Uterus (tissue), 4 donors: ENCODE measurements at places on chromosomes 6 and 20.

DNA sequence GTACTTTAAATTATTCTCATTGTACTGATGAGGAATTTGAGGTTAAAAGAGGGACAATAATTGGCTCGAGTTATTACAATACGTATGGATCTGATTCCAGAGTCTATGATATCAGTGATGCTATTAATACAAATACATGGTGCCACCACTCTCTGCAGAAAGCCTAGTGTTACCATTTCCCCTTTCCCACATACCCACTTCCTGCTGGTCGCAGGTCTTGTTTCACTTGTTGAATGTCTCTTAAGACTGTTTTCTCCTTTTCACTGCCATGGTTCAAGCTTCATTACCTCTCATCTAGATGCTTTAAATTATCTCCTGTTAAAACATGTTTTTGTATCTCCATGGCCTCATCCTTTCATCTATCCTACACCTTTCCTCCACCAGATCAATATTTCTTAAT lies 62.0 kb downstream of the FHL5 start:
- no peaks in the 10 kb centered on the region for H3K36me3 ChIP-seq
- DNase-seq: no peak
- no peaks in the 10 kb centered on the region for H3K27me3 ChIP-seq
- no peaks in the 10 kb centered on the region for H3K4me1 ChIP-seq
- no peak overlapping the region for H3K4me3 ChIP-seq
- no peak overlapping the region for H3K27ac ChIP-seq

DNA sequence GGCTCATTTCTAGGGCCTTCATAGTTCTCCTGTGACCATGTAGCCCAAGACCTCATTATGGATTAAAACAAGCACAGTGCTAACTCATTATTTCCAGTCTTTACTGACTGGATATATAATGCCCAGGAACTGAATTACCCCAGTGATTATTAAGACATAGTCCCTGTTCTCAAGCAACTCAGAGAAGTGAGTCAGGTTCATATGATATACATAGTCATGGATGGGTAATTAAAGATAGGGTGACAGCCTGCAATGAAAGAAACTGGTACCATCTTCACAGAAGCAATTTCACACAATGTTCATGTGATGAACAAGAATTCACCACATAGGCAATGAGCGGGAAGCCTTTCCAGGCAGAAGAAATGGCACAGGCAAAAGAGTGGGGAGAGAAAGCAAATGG lies 3.5 kb downstream of the TRIM27 start:
- no peaks in the 10 kb centered on the region for H3K27me3 ChIP-seq
- H3K4me3 ChIP-seq: no peak overlapping the region
- H3K4me1 ChIP-seq: peaks cover 6% of the 10 kb centered on the region
- no peak for DNase-seq
- H3K36me3 ChIP-seq: no peaks in the 10 kb centered on the region

DNA sequence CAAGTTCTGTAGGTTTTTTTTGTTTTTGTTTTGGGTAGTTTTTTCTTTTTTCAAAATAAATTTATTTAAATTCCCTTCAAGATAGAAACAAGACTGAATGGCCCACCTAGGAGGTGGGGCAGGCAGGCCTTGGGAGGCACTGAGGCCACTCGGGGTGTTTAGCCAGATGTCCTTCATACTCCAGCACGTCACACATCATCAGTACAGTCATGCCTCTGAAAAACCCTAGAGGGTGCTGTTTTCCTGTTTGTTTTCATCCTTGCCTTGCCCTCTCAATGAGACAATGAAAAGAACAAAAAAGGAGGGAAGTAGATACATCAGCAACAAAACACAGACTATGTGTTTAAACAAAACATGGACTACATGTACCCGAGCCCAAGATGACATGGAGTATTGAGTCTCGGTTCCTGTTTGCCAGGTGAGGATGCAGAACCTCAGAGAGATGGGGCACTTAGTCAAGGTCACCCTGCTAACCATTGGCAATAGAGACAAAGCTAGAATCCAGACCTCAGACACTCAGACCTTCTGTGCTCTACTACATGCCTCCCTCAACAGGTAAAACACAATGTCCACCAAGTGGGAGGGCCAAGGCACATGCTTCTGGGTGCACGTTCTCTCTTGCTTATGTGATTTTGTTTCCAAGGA lies 26.8 kb upstream of the CLIC5 start:
- no peaks in the 10 kb centered on the region for H3K36me3 ChIP-seq
- H3K4me3 ChIP-seq: no peak overlapping the region
- no peak for DNase-seq
- no peaks in the 10 kb centered on the region for H3K4me1 ChIP-seq
- H3K27ac ChIP-seq: no peak overlapping the region

GRCh38 chr20:63115651-63116411 lies 100.1 kb downstream of the YTHDF1 start:
- no peak overlapping the region for H3K27ac ChIP-seq
- no peak for DNase-seq
- no peaks in the 10 kb centered on the region for H3K27me3 ChIP-seq
- no peak overlapping the region for H3K4me3 ChIP-seq

GRCh38 chr6:165662749-165663376 lies at the start of gene PDE10A:
PDE10A (minus strand) TSS chr6:165663241; CDS start chr6:165662811, 430 bp downstream.
- H3K27ac ChIP-seq: peak within 1 kb of the TSS; percentile 81
- peaks cover 35% of the 10 kb centered on the region for H3K27me3 ChIP-seq
- H3K4me3 ChIP-seq: peak within 1 kb of the TSS; percentile 58
- no peaks in the 10 kb centered on the region for H3K36me3 ChIP-seq
- peak; percentile 38 for DNase-seq
- H3K4me1 ChIP-seq: no peaks in the 10 kb centered on the region

- H3K27me3 ChIP-seq: no peaks in the 10 kb centered on the region
- no peak overlapping the region for H3K4me3 ChIP-seq
- peak; percentile 1 for DNase-seq
- no peak overlapping the region for H3K27ac ChIP-seq
- H3K36me3 ChIP-seq: no peaks in the 10 kb centered on the region
Observed at GRCh38 chr20:57756213-57756612, 46.4 kb upstream of the PMEPA1 start.

DNA sequence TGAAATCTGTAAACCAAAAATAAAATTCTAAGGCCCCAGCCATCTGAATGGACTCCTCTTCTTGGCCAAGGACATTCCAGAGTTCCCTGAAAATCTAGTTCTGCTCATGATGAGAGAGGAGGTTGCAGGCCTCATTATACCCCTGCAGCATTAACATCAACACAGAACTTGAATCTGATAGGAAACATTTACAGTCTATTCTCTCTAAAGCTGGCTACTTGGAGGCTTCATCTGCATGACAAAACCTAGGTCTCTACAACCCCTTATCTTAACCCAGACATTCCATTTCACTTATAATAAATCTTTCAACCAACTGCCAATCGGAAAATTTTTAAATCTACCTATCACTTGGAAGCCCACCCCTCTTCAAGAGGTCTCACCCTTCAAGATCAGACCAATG lies 15.7 kb downstream of the RTN4IP1 start:
- DNase-seq: no peak
- H3K4me1 ChIP-seq: no peaks in the 10 kb centered on the region
- no peak overlapping the region for H3K4me3 ChIP-seq
- H3K27ac ChIP-seq: no peak overlapping the region
- no peaks in the 10 kb centered on the region for H3K36me3 ChIP-seq

DNA sequence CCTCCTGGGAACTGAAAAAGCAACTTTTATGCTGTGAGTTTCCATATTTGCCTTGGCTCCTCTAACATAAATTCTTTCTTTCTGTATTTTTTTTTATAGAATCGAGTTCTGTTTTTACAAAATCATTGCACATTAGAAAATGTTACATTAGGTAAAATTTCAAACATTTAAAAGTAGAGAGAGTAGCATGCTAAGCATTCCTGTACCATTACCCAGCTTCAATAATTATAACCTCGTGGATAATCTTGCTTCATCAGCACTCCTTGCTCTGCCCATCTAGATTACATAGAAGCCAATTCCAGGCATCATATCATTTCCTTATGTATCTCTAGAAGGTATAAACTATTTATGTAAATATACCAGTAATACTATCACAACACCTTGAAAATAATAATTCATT lies 15.4 kb upstream of the FBXO30 start:
- no peaks in the 10 kb centered on the region for H3K27me3 ChIP-seq
- DNase-seq: no peak
- H3K36me3 ChIP-seq: no peaks in the 10 kb centered on the region
- no peaks in the 10 kb centered on the region for H3K4me1 ChIP-seq
- no peak overlapping the region for H3K27ac ChIP-seq

GRCh38 chr6:140855520-140855919 lies 1277.2 kb upstream of the GJE1 start:
- no peaks in the 10 kb centered on the region for H3K36me3 ChIP-seq
- DNase-seq: no peak
- H3K27ac ChIP-seq: no peak overlapping the region
- no peak overlapping the region for H3K4me3 ChIP-seq
- no peaks in the 10 kb centered on the region for H3K4me1 ChIP-seq
- no peaks in the 10 kb centered on the region for H3K27me3 ChIP-seq

- no peaks in the 10 kb centered on the region for H3K36me3 ChIP-seq
- no peaks in the 10 kb centered on the region for H3K4me1 ChIP-seq
- H3K27me3 ChIP-seq: no peaks in the 10 kb centered on the region
Observed at GRCh38 chr6:144252259-144252658, 32.9 kb upstream of the UTRN start.

DNA sequence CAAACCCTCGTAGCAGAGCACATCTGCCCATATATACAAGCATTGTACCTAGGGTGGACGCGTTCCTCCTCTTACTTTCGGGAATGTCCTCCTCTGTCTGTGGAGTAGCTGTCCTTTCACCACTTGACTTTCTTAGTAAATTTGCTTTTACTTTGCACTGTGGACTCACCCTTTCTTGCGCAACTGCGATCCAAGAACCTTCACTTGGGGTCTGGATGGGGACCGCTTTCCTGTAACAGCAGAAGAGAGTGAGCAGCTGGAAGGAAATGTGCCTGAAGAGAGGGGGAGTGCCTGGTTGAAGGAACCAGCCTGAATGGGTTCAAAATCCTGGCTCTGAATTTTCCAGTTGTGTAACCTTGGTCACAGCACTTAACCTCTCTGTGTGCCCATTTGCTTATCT lies 40.1 kb upstream of the PMEPA1 start:
- no peak overlapping the region for H3K27ac ChIP-seq
- DNase-seq: no peak
- no peaks in the 10 kb centered on the region for H3K27me3 ChIP-seq
- H3K36me3 ChIP-seq: no peaks in the 10 kb centered on the region
- H3K4me1 ChIP-seq: peaks cover 22% of the 10 kb centered on the region

DNA sequence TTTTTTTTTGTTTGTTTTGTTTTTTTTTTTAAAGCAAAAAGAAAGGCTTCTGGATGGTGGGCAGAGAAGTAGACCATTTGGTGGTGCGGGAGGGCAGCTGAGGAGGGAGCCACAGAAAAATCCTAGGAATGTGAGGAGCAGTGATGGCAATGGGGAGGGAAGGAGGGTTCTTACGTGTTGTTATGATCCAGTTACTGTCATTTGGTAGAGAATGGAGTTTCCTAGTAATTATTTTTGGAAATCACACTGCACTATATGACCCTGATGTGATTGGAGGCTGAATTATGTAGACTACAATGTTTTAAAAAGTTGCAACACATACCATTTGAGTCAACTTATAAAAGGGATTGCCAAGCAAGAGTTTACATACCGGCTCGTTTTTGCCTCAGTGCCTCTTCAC lies 22.1 kb downstream of the ADGRF5 start:
- H3K4me1 ChIP-seq: no peaks in the 10 kb centered on the region
- H3K36me3 ChIP-seq: no peaks in the 10 kb centered on the region
- no peaks in the 10 kb centered on the region for H3K27me3 ChIP-seq
- DNase-seq: no peak

DNA sequence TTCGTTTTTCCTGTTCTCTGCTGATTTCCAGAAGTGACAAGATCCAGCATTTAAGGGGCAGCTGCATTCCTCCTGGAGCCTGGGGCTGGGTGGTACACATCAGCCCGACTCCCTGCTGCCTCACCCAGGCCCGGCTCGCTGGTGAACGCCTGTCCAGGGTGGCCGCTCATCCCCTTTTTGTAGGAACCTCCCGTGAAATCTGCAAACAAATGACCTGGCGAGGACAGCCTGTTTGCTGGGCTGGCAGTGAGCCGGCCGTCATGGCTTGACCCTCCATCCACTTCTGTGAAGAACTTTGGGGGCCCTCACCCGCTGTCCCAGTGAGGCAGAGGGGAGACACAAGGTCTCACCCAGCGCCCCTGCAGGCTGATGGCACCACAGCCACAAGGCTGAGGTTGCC lies 39.0 kb downstream of the PYGB start:
- H3K36me3 ChIP-seq: no peaks in the 10 kb centered on the region
- H3K27ac ChIP-seq: no peak overlapping the region
- no peaks in the 10 kb centered on the region for H3K27me3 ChIP-seq
- no peak overlapping the region for H3K4me3 ChIP-seq

- H3K27me3 ChIP-seq: no peaks in the 10 kb centered on the region
- no peaks in the 10 kb centered on the region for H3K4me1 ChIP-seq
- H3K4me3 ChIP-seq: no peak overlapping the region
- H3K27ac ChIP-seq: no peak overlapping the region
Observed at GRCh38 chr6:16998461-16998860, 103.4 kb upstream of the STMND1 start.

- H3K4me3 ChIP-seq: no peak overlapping the region
- DNase-seq: no peak
- H3K27ac ChIP-seq: no peak overlapping the region
- no peaks in the 10 kb centered on the region for H3K27me3 ChIP-seq
Observed at GRCh38 chr6:138017166-138017757, 90.0 kb downstream of the PERP start.

- H3K27ac ChIP-seq: no peak overlapping the region
- H3K36me3 ChIP-seq: no peaks in the 10 kb centered on the region
- H3K27me3 ChIP-seq: no peaks in the 10 kb centered on the region
- no peak for DNase-seq
- no peak overlapping the region for H3K4me3 ChIP-seq
Observed at GRCh38 chr6:81734500-81735150, 17.9 kb downstream of the TENT5A start.

- no peak for DNase-seq
- no peaks in the 10 kb centered on the region for H3K27me3 ChIP-seq
- H3K27ac ChIP-seq: no peak overlapping the region
- no peaks in the 10 kb centered on the region for H3K4me1 ChIP-seq
- no peaks in the 10 kb centered on the region for H3K36me3 ChIP-seq
Observed at GRCh38 chr6:140806431-140806830, 1326.3 kb upstream of the GJE1 start.

DNA sequence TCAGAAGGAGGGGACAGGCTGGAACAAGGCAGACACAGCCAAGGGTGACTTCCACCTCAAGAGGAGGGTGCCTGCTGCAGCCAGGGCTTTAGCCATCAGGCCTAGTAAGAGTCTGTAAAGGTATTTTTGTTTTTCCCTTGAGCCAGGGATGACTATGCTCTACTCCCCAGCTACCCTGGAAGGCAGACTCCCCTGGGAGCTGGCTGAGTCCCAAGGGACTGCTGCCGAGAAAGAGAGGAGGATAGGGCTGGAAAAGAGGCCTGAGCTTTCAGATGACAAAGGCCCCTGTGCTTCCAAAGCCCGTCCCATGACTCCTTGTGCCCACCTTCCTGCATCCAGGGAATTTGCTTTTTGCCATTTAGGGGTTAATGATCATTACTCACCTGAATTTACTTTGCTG lies 14.0 kb upstream of the GSTA4 start:
- no peaks in the 10 kb centered on the region for H3K36me3 ChIP-seq
- H3K4me3 ChIP-seq: no peak overlapping the region
- H3K4me1 ChIP-seq: no peaks in the 10 kb centered on the region
- H3K27me3 ChIP-seq: no peaks in the 10 kb centered on the region

- H3K27ac ChIP-seq: no peak overlapping the region
- H3K27me3 ChIP-seq: no peaks in the 10 kb centered on the region
- H3K4me1 ChIP-seq: no peaks in the 10 kb centered on the region
- no peak overlapping the region for H3K4me3 ChIP-seq
Observed at GRCh38 chr20:13403453-13403852, 182.4 kb downstream of the ISM1 start.
